Substantia nigra (tissue), 51 donors: ENCODE measurements at places on chromosomes 6 and 20.

DNA sequence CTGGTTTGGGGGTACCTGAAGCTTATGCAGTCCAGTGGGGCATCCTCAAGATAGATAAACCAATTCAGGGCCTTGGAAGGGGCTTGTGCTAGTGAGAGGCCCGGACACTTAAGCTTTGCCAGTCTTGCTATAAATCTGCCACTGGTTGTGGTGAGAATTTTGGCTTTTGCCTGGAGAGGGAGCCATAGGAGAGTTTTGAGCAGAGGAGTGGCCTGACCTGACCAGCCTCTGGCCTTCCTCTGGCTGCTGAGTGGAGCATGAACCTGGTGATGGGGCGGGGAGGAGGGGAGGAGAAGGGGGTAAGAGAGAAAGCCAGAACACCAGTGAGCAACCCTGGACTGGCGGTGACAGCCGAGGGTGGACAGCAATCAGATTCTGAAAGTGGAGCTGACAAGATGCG lies 7.1 kb downstream of the TMEM74B start:
- no peak for DNase-seq

DNA sequence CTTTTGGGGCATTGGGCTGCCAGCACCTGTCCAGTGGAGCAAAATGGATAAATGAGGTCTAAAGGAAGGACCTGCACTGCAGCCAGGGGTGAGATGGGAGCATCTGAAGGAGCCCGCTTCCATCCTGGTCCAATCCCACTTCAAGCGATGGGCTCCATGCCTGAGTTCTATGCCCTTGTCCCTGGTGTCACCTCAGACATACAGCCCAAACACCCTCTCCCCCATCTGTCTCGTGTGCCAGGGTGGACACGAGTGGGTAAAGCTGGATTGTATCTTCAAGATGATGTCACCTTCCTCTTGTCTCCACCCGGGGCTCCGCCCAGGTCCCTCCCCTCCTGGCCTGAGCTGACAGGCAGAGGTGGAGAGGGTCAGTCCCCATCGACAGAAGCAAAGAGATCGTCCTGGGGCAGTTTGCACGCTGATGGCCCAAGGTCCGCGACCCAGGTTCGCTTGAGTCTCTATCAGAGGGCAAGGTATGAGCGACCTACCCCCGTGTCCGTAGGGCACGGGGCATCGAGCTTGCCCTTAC lies 544 bp downstream of the SMIM29 start:
- DNase-seq, result no peak

GRCh38 chr6:14601490-14601889 lies 483.9 kb downstream of the CD83 start:
- no peak for DNase-seq

DNA sequence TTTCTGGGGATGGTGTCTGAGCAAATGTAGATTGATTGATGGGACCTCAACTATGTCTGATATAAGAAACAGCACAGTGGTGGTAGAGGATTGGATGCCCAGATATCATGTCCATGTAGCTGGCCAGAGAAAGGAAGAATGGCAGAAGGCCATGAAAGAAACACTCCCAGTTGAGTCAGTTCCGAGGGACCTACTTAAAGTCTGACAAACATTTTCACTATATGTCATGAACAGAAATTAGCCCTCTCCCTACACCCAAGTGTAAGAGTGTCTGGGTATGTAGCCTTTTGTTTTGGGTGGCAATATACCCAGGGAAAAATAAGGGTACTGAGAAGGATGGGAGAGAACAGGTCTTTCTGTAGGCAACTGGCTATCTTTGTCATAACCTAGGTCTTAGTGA lies 434.2 kb downstream of the BCKDHB start:
- DNase-seq, result no peak

GRCh38 chr20:37438464-37439222 lies 82.4 kb upstream of the NNAT start:
- DNase-seq, result no peak

- DNase-seq, result no peak
Measured at GRCh38 chr6:87654875-87655454, 47.1 kb downstream of the AKIRIN2 start.

- DNase-seq, result no peak
Measured at GRCh38 chr6:162385980-162386379, 341.6 kb downstream of the PRKN start.

GRCh38 chr6:125338381-125338780 lies 36.6 kb upstream of the HDDC2 start:
- DNase-seq, result no peak

DNA sequence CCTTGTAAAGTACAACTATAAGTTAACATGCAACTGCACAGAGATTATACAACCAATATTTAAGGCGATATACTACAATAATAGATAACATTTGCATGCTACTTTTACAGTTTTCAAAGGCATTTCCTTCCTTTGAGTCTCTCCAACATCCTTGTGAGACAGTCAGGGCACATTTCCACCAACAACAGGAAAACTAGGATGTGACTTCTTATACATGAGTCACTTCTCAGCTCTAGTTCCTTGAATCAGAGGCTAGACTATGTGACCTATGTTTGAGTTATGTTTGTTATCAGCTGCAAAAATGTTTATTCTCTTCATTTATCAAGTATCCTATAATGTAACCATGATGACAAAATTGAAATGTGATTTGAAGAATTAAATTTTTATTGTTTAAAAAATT lies 51.7 kb upstream of the TFAP2D start:
- no peak for DNase-seq

DNA sequence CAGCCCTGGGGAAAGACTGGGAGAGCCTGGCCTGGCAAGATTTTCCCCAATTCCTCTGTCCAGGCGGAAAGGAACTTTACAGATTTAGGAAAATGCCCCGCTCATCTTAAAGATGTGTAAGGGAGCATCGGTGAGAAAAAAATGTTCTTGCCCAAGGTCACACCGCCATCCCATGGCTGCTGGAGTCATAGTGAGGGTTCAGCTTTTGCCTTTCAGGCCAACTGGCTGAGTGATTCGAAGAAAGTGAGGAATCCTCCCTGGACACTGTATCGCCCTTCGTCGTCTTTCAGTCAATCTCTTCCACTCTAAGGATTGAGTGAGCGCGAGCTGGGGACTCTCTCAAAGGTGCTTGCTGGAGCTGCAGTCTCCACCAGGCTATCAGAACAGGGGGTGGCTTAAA lies 1.4 kb downstream of the WFDC2 start:
- DNase-seq, result no peak

DNA sequence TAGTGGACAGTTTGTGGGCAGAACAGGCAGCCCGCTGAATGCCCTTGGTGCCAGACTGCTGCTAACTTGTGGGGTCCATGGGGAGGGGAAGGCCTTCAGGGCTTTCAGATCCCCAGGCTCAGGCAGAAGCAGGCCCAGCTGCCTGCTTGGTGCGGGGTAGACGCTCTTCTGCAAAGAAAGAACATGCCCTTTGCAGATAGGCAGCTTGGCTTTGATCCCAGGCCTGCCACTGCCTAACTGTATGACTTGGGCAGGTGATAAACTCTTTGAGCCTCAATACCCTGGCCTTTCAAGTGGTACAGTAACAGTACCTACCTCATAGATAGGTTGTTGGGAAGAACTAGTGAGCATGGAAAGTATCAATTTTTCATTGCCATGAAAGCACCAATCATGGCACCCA lies 28.4 kb downstream of the CHMP4B start:
- no peak for DNase-seq

DNA sequence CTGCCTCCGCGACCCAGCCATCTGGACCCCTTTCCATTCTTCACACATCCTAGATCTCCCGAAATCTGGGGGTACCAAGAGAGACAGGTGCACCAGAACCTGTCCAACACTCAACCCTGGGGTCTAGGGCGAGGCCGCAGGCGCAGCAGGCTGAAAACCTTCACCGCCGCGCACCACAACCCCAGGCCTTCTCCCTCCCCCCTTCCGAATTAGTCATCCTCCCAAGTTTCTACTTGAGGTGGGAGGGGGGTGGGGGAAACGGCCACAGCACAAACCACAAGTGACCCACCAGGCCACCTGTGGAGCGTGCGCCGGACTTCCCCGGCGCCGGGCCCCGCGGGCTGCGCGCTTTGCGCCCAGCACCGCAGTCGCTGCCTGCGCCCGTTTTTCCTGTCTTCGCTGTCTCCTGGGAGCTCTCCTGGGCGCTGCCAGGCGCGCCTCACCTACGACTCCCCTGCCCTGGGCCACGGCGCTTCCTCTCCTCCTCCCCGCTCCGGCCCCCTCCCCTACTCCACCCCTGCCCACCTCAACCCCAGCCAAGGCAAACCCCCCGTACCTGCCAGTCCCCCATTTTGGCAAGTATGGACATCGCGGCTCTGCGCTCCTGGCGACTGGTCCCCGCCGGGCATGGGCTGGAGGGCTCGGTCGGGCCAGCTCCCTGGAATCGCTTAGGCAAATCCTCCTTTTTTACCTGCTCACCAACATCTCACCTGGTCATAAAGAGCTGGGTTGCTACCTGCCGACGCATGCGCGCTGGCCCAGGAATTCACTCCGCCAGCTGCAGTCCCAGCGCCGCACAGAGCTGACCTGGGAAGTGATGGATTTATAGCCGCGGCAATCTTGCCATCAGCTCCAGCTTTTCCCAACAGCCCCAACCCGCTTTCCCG lies 4.2 kb upstream of the TFAP2A start:
- DNase-seq, result no peak
